ENCODE measurements at places on chromosomes 13 and 19. TPM values are rescaled to one million over a fixed set of nuclear protein-coding genes. Genes with fewer than 3 reads are reported as not detected.

Gene NAPSA
- total RNA-seq = 0.27 TPM

Gene ZNF575
- total RNA-seq = 5.1 TPM

GRCh38 chr19:14402332-14403144 lies 16.6 kb downstream of the DDX39A start:
- DNase-seq = no peak

DNA sequence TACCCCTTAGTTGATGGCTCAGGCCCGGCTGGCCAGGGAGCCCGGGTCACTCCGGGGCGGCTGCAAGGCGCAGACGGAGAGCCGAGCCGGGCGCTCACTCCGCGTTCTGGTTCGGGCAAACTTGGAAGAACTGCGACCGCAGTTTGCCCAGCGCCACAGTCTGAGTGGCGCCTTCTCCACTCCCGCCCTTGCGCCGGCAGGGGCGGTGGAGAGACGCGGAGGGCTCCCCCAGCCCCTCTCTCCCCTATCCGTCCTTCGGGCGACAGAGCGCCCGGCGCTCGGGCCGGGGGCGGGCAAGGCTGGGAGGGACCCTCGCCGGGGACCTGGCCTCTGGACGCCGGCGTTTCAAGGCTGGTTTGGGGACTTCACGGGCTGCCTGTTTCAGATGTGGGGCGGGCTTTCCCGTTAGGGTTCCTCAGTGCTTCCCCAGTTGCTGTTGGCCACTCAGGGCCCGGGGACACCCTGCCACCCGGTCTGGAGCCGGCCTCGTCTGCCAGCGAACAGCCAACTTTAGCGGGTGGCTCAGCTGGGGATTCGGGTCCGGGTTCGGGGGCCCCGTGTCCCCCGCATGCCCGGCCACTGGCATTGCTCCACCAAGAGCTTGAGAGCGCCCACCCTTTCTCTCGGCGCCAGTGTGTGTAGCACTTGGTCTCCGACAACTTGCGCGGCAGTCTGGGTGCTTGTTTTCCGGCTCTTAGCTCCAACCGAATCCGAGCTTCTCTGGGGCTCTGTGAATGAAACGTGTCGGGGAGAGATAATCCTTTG lies 1.5 kb downstream of the GPC6 start:
- no peak for DNase-seq

DNA sequence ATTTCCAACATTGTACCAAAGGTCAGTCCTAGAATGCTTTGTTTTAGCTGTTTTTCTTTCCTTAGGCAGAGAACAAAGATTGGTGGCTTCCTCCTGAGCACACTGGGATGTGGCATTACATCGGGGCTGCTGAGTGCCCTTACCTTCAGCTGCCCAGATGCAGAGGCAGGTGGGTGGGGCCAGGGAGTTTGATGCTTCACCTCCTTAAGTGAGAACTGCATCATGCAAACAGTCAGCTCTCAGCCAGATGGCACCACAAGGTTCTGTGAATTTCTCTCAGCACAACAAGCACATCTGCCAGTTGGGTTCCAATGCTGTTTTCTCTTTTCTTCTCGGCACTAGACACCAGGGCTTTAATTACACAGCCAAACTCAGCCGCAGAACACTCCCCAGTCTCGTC lies 87.4 kb upstream of the UBL3 start:
- DNase-seq = no peak
